ENCODE measurements at places on chromosomes 12 and 14. TPM values are rescaled to one million over a fixed set of nuclear protein-coding genes. Genes with fewer than 3 reads are reported as not detected.

- H3K27ac ChIP-seq: no peak overlapping the region
- H3K4me1 ChIP-seq: no peaks in the 10 kb centered on the region
- H3K4me3 ChIP-seq: no peak overlapping the region
Measured at GRCh38 chr12:132367071-132367851, 37.9 kb upstream of the GALNT9 start.

GRCh38 chr14:81766321-81766915 is 232.8 kb upstream of the SEL1L start:
- no peaks in the 10 kb centered on the region for H3K36me3 ChIP-seq
- H3K27ac ChIP-seq: no peak overlapping the region
- H3K27me3 ChIP-seq: no peaks in the 10 kb centered on the region
- no peak for DNase-seq

- H3K27me3 ChIP-seq: peaks cover 4% of the 10 kb centered on the region
- no peak for DNase-seq
- peaks cover 41% of the 10 kb centered on the region for H3K4me1 ChIP-seq
Measured at GRCh38 chr12:57543581-57543980, 3.4 kb downstream of the DCTN2 start.

Gene TPH2
- total RNA-seq: not detected

- H3K4me3 ChIP-seq: no peak overlapping the region
- H3K36me3 ChIP-seq: no peaks in the 10 kb centered on the region
- no peaks in the 10 kb centered on the region for H3K4me1 ChIP-seq
- H3K27ac ChIP-seq: no peak overlapping the region
- DNase-seq: no peak
- H3K27me3 ChIP-seq: no peaks in the 10 kb centered on the region
Measured at GRCh38 chr12:98110536-98110935, 404.9 kb upstream of the TMPO start.

Gene SMOC1
- total RNA-seq: not detected

DNA sequence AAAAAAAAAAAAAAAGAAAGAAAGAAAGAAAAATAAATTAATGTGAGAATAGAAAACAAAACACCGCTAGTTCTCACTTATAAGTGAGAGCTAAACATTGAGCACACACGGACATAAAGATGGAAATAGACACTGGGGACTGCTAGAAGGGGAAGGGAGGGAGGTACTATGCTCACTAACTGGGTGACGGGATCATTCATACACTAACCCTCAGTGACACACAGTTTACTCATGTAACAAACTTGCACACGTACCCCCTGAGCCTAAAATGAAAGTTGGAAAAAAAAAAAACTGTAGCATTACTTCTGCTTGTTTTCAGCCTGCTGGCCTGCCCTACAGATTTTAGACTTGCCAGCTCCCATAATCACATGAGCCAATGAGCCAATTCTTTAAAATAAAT is 10.5 kb upstream of the PRMT5 start:
- no peaks in the 10 kb centered on the region for H3K27me3 ChIP-seq
- H3K4me3 ChIP-seq: no peak overlapping the region
- no peak for DNase-seq
- H3K27ac ChIP-seq: no peak overlapping the region
- H3K4me1 ChIP-seq: no peaks in the 10 kb centered on the region
- H3K36me3 ChIP-seq: peaks cover 12% of the 10 kb centered on the region

DNA sequence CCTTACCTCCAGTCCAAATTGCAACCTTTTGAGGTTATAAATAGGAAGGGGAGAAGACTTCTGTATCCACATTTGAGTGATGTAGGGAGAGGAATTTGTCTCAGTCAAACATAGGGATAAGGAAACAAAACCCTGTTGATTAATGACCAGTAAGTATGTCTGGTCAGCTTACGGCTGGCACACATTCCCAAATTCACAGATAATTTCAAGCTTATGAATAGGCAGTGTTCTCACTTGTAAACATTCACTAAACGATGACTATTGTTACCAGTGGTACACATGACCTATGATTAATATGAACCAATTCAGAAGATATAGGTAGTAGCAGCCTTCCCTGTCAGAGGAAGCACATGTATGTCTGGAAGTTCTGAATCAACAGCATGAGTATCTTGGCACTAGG is 33.0 kb upstream of the SLC5A8 start:
- H3K27me3 ChIP-seq: no peaks in the 10 kb centered on the region
- H3K4me3 ChIP-seq: no peak overlapping the region
- H3K36me3 ChIP-seq: no peaks in the 10 kb centered on the region
- H3K4me1 ChIP-seq: no peaks in the 10 kb centered on the region
- DNase-seq: no peak

DNA sequence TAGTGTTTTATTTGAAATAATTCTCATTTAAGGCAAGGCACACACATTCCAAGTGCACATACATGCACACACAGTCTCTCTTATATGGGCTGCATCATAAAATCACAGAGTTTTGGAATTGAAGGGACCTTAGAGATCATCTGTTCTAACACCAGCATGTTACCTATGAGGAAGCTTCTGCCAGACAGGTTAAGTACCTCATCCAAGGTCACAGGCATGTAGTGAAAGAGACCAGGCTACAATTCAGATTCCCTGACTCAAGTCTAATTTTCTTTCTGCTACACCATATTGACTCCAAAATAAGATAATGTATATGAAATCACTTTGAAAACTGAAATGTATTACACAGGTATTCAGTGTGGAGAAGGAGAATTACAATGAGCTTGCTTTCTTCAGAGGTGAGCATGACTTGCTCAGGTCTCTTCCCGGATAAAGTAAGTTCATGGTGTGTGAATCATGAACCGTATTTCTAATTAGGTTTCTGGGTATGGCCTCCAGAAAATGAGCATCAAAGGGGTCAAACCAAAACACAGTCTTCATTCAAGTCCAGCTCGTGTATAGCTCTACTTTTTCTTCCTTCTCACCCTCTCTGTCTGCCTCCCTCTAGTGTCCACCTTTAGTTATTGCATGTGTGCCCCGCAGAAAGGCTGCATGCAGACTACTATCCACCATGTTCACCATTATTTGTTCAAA is 411.9 kb downstream of the FUT8 start:
- peak; percentile 69 for DNase-seq
- no peak overlapping the region for H3K27ac ChIP-seq
- H3K4me1 ChIP-seq: peaks cover 14% of the 10 kb centered on the region
- peaks cover 3% of the 10 kb centered on the region for H3K27me3 ChIP-seq

DNA sequence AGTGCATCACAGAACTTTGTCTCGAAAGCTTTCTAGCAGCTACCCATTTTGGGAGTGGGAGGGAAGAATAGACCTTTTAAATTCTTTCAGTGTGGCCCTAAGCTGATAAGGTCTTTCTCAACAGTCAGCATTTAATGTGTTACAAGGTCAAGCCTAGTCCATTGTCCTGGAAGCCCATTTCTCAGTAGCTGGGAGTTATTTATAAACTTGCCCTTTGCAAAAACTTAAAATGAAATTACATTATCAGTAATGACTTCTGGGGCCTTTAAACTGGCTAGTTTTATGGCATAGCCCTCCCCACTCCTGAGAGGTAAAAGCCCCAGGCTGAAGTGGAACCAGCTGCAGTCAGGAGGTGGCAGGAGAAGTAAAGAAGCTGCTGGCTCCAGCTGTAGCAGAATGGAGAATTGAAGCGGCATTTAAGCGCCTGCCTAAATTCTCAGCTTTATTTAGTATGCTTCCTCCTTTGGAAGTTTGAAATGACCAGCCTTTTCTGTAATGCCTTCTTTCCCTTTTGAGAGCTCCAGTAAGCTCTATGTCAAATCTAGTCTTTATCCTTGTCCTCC is 12.4 kb downstream of the COPZ1 start:
- H3K27ac ChIP-seq: no peak overlapping the region
- DNase-seq: no peak
- peaks cover 10% of the 10 kb centered on the region for H3K4me1 ChIP-seq
- H3K27me3 ChIP-seq: no peaks in the 10 kb centered on the region
- no peak overlapping the region for H3K4me3 ChIP-seq

Gene SOAT2
- 1.5 TPM for total RNA-seq

DNA sequence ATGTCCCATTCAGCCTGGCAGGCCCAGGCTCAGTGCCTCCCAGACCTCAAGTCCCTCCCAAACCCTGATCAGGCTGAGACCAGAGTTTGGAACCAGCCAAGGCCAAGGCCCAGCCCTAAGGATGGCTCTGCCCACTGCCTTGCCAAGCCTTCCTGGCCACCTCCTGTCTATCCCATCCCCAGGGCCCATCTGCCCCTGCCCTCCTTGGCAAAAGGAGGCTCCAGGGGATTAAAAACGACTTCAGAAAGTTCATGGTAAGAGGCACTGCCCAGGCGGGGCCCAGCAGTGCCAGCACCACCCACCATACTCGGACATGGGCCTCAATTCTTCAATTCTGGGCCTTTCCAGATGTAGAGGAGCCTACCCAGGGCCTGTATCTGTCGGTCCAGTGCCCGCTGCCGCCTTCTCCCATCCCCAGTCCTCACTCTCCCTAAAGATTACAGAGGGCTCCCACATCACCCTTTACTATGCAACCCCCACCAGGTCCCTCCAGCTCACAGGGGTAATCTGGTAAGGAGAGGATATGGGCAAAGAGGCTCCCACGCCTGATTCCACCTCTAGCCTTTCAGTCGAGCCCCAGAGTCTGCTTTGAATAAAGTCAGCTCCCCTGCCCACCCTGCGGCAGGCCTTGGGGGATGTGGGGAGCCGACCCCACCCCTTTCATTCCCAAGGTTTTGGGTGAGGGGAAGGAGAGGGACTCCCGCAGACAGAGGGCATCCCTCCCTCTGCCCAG is 932 bp downstream of the ADCY6 start:
- no peak overlapping the region for H3K4me3 ChIP-seq
- no peak for DNase-seq
- no peak overlapping the region for H3K27ac ChIP-seq
- peaks cover 3% of the 10 kb centered on the region for H3K4me1 ChIP-seq

DNA sequence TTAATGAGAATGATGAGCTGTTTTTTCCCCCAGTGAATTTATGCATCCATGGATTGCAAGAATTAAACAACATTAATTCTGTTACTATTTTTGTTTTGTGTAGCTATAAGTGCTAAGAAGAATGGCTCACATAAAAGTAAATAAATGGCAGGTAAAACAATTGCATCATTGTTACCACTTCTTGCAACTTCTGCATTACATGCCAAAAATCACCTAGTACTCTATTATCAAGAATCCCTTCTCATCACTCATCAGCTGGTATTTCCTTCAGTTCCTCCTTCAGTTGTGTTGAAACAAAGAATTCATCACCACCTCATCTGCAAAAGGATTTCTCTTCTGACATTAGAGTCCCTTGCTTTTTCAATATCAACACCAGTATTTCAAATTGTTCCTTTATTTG is 773 bp downstream of the A2M start:
- no peaks in the 10 kb centered on the region for H3K27me3 ChIP-seq
- H3K27ac ChIP-seq: no peak overlapping the region
- H3K4me1 ChIP-seq: peaks cover 8% of the 10 kb centered on the region
- H3K4me3 ChIP-seq: no peak overlapping the region
- no peak for DNase-seq

Gene GSC
- total RNA-seq: not detected
